ENCODE measurements at places on chromosomes 3 and 15.

GRCh38 chr3:22117751-22118346 lies 366.8 kb upstream of the ZNF385D start:
- peak; percentile 53 for DNase-seq

DNA sequence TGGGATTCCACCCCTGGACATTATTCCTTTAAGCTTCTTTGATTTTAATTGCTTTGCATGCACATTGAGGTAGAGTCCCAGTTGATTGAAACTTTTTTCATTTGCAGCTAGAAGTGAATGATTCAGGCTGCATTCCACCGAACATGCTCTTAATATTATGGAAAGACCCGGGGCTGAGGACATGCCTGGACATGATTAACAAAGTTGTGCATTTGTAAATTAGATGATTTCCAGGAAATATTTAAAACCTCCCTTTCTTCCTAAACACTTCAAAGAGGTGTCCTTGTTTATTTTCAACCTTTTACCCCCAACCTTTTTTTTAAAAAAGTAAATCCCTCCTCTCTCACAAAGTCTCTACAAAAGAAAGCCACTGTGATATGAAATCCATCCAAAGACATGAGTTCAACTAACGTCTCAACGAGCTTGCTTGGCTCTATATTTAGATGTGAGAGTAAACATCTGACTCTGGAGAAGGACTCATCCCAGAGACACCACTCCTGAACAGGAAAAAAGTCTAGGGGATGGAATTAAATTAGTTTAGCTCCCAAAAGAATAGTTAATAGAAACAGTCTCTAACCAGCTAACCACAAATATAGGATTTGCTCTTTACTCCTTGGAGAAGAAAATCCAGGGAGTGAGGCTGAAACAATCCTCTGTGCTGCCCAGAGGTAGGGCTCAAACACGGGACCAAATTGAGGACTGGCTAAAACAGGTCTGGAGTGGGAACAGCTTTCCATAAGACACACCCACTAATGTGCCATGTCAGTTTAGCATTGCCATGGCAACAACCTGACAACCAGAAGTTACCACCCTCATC lies 83.1 kb downstream of the XXYLT1 start:
- peak; percentile 65 for DNase-seq

GRCh38 chr3:192917404-192918274 lies at the start of gene MB21D2:
Gene MB21D2 (minus strand): TSS chr3:192917856. CDS start chr3:192917840, 16 bp downstream.
- DNase-seq: peak; percentile 89

GRCh38 chr15:50358845-50359244 lies 3.8 kb upstream of the GABPB1 start:
- DNase-seq: peak; percentile 56

All from fibroblast of skin of right biceps (primary cell).